ENCODE measurements at places on chromosomes 13 and 19. TPM values are rescaled to one million over a fixed set of nuclear protein-coding genes. Genes with fewer than 3 reads are reported as not detected.

The KLK8 gene
- not detected for total RNA-seq

The FFAR1 gene
- 1.9 TPM for total RNA-seq

The LRRC4B gene
- total RNA-seq: not detected

The CD37 gene
- total RNA-seq: 229 TPM

The CILP2 gene
- 0.31 TPM for total RNA-seq

The FLT3LG gene
- 49.6 TPM for total RNA-seq

The CCL25 gene
- total RNA-seq: not detected

The CACTIN gene
- total RNA-seq: 12.2 TPM

Measured in mononuclear cell (primary cell).